ENCODE measurements at places on chromosomes 16 and 17.

- no peak for DNase-seq
Measured at GRCh38 chr17:57350266-57350665, 93.9 kb downstream of the MSI2 start.

DNA sequence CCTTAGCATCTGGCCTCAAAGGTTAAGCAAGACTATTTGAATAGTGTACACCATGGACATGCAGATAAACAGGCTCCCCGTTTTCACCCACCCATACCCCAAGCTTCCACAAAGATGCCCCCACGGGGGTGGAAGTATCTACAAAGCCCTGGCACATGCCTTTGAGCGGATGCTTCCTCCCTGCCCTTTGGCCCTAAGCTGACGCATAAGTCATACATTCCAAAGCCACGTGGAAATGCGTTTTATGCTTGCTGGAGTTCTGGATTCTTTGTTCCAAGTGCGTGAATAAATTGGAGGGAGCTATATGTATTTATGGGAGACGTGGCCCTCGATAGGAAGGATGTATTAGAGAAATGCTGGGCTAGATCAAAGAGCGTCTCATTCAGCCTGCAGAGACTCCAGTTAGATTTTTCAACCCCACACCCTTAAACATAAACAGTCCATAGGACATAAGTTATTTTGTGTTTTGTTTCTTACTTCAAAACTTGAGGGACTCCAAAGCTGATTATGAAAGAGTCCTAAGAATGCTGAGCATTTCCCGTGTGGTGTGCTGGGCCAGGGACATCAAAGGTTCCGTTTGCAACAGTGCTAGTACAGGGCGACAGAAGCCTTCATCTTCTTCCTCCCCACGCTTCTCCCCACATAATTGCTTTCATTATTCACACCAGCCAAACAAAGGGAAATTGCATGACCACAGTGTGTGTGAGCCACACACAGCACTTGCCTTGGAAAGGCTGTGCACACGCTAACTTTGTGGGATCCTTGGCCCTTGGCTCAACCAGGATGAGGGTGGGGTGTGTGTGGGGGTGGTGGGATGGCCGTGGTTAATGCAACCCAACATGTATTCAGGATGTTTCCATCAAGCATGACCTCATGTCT, 73.6 kb downstream of the WIPI1 start:
- peak; percentile 78 for DNase-seq

DNA sequence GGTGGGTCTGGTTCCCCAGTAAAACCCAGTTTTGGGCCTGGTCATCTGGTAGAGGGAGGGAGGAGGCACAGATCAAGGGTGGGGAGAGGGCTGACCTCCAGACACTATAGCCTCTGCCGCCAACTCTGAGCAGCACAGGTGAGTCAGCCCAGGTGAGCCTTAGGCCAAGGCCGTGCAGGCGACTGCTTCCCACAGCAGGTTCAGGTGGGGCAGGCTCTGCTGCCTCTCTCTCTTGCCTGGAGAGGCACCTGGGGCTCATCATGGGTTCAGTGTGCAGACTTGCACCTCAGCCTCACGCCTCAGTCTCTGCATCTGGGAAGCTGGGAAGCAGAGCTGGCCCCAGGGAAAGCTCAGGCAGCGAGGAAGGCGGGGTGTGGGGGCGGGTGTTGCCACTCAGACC, 37.8 kb upstream of the IL34 start:
- DNase-seq = no peak

DNA sequence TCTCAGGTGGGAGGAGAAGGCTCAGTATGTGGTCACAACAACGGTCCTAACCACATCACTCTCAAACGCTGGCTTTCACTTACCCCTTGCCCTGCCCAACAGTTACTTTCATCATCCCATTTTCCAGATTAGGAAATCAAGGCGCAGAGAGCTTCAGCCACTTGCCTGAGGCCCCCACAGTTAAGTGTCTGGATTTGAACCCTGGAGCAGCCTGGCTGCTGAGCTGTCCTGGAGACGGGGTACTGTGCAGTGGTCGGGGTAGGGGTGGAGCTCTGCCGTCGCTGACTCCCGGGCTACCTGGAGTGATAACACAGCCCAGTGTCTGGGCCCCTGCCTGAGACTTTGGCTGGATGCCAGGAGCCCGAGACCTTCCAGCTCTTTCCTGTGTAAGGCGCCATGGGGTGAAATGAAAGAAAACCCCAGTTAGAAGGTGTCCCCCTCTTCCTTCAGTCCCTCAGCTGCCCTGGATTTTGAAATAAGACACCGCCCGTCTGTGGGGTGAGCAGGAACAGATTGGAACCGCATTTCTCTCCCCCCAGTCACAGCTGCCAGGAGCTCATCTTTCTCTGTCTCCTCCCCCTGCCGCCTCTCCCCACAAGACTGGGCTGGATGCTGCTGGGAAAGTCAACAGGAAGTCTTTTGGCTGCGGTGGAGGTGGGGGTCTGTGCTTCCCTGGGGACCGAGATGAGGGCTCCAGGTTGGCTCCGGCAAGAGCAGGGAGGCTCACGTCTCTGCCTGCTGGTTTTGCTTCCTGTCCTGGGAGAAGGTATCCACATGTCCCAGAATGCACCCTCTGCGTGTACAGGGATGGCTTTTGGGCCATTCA, 280.2 kb downstream of the SEC14L1 start:
- peak; percentile 97 for DNase-seq

DNA sequence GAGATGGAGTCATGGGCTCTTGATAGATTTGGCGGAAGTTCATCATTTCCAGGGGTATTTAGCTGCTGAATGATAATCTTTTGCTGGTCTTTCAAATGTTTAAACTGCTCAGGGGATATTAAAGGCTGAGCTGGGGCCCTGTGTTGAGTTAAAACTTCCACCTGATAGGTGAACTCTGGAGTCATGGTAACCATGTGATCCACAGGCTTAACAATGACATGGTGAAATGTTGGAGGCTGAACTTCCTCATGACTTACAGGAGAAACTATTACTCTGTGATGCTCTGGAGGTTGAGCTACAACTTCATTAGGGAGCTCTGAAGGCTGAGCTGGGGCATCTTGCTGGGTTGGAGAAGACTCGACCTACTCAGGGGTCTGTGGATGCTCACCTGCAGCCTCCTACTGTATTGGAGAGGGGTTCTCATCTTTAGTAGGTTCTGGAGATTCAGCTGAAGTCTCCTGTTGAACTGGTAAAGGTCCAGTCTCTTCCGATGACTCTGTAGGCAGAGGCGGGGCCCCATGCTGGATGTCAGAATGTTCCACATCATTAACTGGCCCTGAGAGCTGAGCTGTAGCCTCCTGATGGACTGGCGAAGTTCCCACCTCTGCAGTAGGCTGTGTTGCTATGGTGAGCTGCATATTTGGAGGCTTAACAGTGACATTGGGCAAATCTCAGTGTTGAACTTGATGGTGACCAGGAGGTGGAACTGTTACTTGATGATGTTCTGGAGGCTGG, 24.2 kb downstream of the RDM1 start:
- DNase-seq = no peak

DNA sequence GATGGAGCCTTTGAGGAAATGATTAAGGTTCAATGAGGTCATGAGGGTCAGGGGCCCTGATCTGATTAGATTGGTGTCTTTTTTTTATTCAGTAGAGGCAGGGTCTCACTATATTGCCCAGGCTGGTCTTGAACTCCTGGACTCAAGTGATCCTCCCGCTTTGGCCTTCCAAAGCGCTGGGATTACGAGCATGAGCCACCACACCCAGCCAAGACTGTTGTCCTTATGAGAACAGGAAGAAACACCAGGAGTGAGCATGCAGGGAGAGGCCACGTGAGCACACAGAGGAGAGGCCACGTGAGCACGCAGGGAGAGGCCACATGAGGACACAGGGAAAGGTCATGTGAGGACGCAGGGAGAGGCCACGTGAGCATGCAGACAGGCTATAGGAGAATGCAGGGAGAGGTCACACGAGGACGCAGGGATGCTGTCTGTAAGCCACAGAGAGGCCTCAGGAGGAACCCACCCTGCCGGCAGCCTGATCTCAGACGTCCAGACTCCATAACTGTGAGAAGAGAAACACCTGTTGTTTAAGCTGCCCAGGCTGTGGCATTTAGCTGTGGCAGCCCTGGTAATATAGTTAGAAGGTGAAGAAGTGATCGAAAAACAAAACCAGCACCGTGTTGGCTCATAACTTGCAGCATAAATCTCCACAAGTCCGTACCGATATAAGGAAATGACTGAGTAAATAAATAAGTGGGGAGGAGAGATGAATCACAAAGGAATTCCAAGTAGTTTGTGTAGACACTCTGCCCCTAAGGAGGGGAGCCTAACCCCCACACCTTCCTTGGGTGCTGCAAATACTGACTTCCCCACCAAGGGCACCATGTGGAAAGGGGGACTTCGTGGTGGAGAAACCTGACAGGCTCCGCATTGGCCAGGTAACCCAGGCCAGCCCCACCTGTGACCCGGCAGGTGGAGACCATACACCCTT, 14.6 kb upstream of the CSNK1D start:
- peak; percentile 28 for DNase-seq

GRCh38 chr17:43020789-43021740, 1.1 kb downstream of the VAT1 start:
- peak; percentile 73 for DNase-seq

Data from fibroblast of skin of right biceps (primary cell).